ENCODE measurements at places on chromosomes 4 and X. TPM values are rescaled to one million over a fixed set of nuclear protein-coding genes. Genes with fewer than 3 reads are reported as not detected.

EGF gene
- not detected for total RNA-seq

VSIG4 gene
- total RNA-seq: 0.68 TPM

KLKB1 gene
- 0.22 TPM for total RNA-seq

DNA sequence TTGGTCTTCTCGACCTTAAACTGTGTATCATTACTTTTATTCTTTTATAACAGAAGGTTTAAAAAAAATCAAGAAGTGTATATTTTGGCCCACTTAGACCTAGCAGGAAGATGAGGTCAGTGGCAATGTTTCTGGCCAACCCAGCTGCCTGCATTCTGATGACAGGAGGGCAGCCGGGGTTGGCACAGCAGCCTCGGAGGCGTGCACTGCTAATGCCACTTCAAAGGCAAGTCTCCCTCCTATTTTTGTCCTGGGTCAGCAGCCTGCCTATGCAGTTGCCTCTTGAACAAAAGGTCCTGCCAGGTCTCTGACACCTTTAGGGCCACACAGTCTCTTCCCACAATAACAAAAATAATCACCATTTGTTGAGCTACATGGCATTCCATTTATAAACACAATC, 89.4 kb upstream of the MYOZ2 start:
- no peak overlapping the region for H3K27ac ChIP-seq
- DNase-seq: no peak
- H3K27me3 ChIP-seq: no peaks in the 10 kb centered on the region
- H3K4me1 ChIP-seq: peaks cover 4% of the 10 kb centered on the region

SORCS2 gene
- not detected for total RNA-seq

GRCh38 chr4:164617426-164617825, 136.5 kb upstream of the SMIM31 start:
- H3K36me3 ChIP-seq: no peaks in the 10 kb centered on the region
- no peak overlapping the region for H3K27ac ChIP-seq
- H3K4me1 ChIP-seq: no peaks in the 10 kb centered on the region
- no peak for DNase-seq
- no peak overlapping the region for H3K4me3 ChIP-seq

DNA sequence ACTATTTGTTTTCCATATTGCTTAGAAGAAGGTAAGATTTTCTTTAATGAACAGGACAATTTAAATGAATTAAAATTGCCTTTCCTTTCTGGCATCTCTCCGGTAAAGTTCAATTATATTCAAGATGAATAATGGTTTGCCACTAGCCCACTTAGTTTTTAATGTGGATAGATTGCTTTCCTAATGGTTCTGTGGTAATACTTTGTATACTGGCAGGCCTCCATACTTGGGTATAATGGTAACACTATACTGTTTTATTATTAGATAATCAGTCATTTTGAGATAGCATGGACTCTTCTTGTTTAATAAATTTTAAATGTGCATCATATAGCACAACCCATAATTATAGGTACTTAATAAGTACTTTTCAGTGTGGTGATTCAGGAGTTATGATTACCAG, 89.5 kb downstream of the ELOVL6 start:
- H3K4me1 ChIP-seq: no peaks in the 10 kb centered on the region
- H3K4me3 ChIP-seq: no peak overlapping the region
- H3K27me3 ChIP-seq: no peaks in the 10 kb centered on the region
- DNase-seq: no peak
- no peak overlapping the region for H3K27ac ChIP-seq

DNA sequence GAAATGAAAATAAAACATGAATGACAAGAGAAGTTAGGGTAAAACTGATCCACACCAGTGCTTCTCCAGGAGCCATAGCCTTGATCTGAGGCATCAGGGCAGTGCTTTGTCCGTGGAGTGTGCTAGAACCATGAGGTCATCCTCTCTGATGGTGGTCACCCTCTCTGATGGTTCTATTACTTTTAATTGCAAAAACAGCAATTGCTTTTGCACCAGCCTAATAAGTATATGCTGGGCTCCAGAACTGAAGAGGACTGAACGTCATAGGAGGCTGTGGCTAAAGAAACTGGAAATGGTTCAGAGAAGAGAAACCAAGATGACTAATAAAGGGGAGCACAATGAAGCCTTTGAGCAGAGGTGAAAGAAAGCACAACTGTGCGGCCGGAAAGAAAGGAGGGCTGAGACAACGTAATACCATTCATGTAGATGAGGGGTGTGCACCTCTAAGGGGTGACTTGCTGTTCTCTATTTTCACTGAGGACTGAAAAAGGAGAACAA, 17.0 kb upstream of the TMEM154 start:
- no peak overlapping the region for H3K27ac ChIP-seq
- DNase-seq: no peak
- H3K27me3 ChIP-seq: no peaks in the 10 kb centered on the region
- peaks cover 9% of the 10 kb centered on the region for H3K4me1 ChIP-seq
- H3K4me3 ChIP-seq: no peak overlapping the region

ATP2B3 gene
- total RNA-seq: not detected
